ENCODE measurements at places on chromosomes 11 and 22.

GRCh38 chr11:45649544-45650165 is 15.8 kb downstream of the CHST1 start:
- DNase-seq = no peak

DNA sequence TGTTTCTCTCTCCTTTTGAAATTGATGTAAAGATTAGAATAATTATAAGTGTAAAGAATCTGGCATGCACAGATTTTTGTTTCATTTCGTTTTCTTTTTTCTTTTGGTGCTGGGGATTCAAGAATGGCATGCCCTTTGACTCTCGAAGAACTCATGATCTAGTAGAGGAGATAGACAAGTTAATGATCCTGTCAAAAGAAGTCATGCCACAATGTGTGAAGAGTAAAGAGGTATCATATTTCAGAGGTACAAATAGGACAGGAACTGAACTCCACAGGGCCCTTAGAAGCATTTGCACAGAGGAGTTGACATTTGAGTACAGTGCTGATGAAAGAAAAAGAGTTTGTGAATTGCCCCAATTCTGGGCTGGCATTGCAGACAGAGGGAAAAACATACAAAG is 708.0 kb upstream of the ARHGAP42 start:
- no peak for DNase-seq

- DNase-seq = no peak
Observed at GRCh38 chr11:130763087-130763980, 152.9 kb downstream of the SNX19 start.

- no peak for DNase-seq
Observed at GRCh38 chr11:92492372-92492771, 267.8 kb downstream of the FAT3 start.

- DNase-seq = peak; percentile 41
Observed at GRCh38 chr22:36331912-36332622, 55.7 kb downstream of the MYH9 start.

- DNase-seq = no peak
Observed at GRCh38 chr11:86230179-86230804, 14.3 kb upstream of the EED start.

- DNase-seq = no peak
Observed at GRCh38 chr22:34429314-34429713, 509.0 kb upstream of the LARGE1 start.

DNA sequence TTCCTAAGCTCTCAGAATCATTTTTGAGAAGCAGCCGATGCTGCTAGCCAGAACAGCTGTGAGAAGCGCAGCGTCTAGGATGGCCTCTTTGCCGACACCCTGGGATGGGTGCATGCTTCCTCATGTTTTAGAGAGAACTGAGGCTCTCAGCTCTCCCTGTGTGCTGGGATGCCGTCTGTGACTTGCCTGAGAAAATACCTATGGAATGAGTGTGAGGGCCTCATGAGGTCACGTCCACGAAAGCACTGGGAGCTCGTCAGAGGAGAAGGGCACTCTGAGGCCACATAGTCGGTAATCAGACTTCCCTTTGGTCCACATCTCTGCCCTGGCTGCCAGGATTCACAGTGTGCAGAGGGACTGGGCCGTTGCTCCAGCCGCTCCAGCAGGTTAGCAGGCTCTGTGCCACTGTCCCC is 54.7 kb downstream of the MICAL3 start:
- no peak for DNase-seq

DNA sequence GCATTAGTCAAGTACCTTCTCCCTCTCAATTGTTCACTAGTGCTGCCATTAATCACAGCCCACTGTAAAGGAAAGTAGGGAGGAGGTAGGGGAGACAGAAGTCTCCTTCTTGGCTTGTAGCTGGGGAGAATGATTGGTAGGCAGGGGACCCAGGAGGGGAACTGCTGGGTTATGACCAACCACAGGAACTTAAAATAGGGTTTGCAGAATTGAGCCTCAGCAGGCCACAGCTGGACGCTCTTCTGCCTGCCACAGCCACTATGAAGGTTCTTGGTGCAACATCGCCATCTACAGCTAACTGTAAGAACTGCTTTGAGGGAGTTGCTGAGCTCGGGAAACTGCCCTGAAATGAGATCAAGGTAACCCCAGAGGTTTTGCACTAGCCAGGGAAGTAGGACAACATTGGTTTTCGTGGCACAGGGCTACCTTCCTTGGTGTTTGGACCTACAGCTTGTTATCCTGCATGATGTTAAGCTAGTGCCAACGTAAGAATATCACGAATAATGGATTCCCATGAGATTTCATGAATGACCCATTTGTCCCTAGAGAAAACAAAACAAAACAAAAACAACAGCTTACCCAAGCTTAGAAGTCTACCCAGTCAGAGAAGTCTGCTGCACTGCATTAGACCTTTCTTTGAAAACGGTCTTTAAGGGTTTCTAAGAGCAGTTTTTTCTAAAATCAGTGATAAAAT is 787.1 kb upstream of the API5 start:
- DNase-seq = no peak

DNA sequence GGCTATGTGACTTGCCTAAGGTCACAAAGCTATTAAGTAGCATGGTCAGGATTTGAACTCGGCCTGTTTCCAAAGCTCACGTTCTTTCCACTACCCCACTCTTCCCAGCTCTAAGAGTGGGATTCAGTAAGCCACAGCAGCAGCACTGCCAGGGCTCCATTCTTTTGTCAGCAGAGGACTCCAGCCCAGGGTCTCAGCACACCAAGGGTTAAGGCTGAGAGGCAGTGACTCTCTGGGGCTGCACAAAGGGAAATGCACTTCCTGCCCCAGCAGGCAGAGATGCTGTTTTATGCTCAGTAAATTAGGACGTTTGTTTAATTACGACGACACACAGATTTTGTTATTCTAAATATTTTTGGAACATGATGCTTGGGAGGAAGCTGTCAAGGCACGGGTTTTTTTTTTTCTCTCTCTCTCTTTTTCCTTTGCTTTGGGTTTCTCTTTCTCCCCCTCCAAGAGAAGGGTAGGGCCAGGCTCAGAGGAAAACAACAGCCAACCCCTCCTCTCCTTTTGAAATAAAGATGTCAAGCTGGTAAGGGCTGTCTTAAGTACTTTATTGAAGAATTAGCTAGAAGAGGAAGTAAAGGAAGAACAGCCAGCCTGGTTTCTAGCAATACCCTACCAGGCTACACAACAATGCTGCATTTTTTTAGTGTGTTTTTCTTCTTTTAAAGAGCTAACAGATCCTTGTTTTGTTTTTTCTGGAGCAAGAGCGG is 2.8 kb downstream of the MYH9 start:
- peak; percentile 51 for DNase-seq

DNA sequence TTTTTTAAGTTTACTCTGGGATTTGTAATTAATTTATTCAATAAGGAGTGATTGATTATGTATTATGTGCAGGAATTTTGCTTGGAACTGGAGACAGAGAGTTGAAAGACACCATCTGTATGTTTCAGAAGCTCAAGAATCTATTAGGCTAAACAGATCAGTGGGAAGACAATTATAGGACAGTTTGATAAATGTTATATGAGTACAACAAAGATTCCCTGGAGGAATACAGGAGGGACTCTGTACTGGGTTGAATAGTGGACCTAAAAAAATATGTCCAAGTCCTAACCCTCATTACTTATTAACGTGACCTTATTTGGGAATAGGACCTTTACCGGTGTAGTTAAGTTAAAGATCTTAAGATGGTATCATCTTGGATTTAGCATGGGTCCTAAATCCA is 681.2 kb downstream of the NELL1 start:
- no peak for DNase-seq

GRCh38 chr11:4370166-4370565 is 2.0 kb upstream of the OR52B4 start:
- DNase-seq = no peak

DNA sequence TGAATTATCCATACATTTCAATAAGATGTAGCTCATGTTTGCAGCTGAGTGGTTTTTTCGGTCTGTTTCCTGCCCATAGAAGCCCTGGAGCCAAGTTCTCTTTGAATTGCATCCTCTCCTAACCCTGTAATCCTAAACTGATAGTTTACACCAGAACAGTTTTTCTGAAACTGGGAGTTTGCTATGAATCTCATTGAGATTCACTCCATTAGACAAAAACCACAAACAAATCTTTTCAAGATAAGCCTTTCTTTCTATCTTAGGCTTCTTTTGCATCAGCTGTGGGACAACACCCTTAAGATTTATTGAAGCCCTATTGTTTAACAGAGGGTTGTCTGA is 324.8 kb downstream of the DYNC2H1 start:
- DNase-seq = no peak

GRCh38 chr11:32400196-32400595 is 35.1 kb downstream of the WT1 start:
- DNase-seq = no peak

DNA sequence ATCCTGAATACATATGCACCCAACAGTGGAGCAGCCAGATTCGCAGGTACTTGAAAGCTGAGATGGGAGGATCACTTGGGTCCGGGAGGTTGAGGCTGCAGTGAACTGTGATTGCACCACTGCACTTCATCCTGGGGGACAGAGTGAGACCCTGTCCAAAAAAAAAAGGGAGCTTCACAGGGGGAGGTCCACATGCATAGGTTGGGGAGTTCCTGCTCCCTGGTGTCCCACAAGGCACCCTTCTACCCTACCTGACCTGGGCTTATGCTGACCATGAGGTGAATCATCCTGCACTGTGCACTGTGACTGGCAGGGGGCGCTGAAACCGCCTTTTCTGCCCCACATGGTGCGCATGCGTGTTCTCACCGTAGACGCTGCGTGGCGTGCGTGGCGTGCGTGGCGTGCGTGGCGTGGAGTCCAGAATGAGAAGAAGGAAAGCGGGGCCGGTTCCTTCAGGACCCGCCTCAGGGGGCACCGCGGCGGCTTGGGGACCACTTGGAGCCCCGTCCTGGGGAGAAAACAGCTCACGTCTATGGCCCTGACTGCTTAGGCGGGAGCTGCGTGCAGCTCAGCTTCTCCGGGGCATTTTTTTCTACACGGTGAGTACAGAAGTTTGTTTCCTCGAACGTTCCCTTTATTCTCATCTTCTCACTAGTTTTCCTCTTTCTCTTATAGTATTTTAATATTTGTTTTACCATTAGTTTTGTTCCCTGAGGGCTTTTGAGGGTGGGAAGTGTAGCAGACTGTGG is 116.6 kb upstream of the GRK3 start:
- peak; percentile 83 for DNase-seq

- DNase-seq = no peak
Observed at GRCh38 chr11:44726283-44727113, at the start of gene TSPAN18. Gene TSPAN18 (plus strand): TSS chr11:44726962. CDS start chr11:44906417, 179,455 bp downstream.

DNA sequence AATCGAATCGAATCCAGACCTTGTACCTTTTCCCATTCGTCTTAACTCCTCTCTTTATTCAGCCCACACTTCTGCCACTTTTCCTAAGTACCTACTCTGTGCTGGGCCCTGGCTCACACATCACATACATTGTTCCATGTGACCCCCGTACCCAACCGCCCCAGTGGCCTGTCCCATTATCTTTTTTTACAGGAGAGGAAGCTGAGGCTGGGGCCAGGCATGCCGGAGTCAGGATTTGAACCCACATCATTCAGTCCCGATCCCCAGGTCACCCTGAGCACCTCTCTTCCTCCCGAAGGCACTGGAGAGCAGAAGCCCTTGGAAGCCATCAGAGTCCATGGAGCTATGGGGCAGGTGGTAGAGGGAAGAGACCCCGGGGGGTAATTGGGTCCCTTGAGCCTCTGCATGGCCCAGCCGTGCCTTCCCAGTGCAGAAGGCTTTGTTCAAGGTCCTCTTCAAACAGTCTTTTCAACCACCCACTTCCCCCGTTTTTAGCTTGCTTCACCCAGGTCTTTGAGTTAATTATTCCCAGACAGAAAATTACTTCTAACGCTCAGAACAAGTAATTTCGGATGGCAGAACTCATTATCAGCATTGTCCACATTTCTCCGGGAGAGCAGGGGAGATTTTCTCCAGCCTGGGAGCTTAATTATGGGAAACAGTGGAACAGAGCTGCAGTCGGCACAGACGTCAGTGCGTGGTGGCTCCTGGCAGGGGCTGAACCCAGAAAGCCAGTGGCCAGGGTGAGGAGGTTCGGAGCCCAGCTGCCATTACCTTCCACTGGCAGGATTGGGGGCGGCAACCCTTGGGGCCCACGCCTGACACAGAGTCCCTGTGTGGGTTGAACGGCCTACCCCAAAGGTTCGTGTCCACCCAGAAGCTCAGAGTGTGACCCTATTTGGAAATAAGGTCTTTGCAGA is 82.4 kb upstream of the RTL6 start:
- no peak for DNase-seq

DNA sequence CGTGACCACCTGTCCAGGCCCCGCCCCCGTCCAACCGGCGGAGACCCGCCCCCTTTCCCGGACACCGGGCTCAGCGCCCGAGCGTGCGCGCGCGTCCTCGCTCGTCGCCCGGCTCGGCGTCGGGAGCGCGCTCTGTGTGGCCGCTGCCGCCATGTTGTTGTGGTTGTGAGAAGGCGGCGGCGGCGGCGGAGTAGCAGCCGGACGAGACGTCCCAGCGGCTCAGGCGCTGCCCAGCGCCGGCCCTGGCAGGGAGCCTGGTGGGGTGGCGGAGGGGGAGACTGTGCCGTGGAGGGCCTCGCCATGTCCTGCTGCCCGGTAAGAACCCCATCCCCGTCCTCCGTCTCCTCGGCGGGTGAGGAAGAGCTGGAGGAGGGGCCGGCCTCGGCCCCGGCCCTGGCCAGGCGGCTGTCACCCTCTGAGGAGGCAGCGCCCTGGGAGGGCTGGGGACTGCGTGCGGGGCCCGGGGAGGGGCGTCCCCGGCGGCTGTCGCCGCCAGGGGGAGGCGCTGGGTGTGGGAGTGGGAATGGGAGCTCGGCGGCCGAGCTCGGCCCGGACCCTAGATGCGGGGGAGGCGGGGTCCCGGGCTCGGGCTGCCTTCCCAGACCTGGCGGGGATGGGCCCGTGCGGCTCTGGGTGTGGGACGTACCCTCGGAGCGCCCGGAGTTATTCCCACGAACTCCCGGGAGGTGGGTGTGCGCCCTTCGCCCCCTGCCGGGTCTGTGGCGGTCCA is at the start of gene MTMR3:
Gene MTMR3, plus strand, starts transcription at position 130 of the 730 bp plus-strand sequence. CDS start 87,886 bp downstream, outside the sequence.
- peak; percentile 84 for DNase-seq

DNA sequence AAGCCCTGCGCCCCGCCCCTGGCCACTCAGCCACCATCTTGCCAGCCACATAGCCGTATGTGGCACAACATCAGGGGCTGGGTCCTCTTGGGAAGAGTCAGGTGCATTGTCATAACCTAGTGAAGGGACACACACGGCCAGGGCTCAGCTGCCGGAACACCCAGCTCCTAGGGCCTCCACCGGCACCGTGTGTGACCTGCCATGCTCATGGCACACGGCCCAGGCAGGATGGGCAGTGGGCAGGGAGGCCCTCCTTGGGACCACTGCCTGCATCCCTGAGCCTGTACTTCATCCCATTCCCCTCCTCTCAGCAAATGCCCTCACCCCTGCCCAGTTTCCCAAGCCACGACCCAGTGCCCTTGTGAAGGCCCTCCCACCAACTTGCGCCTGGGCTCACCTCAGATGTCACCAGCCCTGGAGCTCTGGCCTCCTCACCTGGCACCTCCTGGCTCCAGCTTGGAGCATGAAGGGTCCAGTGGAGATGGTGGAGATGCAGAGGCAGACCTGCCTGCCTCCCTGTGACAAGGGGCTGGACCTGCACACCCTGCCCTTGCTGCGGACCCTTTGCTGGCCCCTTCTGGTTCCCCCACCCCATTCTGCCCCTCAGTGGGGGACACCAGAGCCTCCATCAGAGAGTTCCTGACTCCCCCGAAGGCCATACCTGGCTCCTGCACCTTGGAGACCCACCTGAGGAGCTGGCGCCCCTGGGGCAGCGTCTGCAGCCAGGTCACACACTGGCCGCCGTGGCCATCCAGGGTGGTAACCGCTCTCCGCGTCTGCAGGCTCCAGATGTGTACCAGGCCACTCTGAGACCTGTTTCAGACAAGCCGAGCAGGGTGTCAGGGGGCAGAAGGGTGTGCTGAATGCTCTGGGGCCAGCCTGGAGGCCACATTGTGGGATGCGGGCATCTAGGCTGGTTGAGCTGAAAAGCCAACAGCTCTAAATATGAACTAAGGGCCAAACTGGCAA is 34.5 kb downstream of the GNB1L start:
- no peak for DNase-seq

All from T-helper 2 cell (primary cell).